CD4-positive, alpha-beta T cell treated with Interleukin-1 beta for 1 hour (primary cell): ENCODE measurements at places on chromosomes 11 and 22.

- no peak for DNase-seq
Measured at GRCh38 chr11:26575946-26576345, 3.9 kb upstream of the MUC15 start.

DNA sequence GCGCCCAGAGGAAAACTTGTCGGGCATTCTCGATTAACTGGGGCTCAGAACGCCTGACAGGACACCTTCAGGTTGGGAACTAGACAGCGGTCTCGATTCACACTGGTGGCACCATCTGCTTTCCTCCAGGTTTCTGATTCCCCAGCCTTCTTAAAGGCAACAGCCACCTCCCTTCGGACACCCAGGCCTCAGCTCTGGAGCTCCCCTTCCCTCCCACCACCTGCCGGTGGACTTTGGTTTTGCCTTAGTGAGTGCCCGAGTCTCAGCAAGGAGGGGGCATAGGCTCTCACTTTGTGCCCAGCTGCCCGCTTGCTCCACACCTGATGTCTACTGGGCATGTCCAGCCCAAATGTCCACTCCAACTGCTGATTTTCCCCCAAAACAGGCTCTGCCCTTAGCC is 110.4 kb upstream of the PARVA start:
- DNase-seq = no peak

- DNase-seq = no peak
Measured at GRCh38 chr11:126925321-126926093, 75.1 kb downstream of the KIRREL3 start.

GRCh38 chr11:10349281-10349665 is 44.4 kb downstream of the ADM start:
- no peak for DNase-seq

DNA sequence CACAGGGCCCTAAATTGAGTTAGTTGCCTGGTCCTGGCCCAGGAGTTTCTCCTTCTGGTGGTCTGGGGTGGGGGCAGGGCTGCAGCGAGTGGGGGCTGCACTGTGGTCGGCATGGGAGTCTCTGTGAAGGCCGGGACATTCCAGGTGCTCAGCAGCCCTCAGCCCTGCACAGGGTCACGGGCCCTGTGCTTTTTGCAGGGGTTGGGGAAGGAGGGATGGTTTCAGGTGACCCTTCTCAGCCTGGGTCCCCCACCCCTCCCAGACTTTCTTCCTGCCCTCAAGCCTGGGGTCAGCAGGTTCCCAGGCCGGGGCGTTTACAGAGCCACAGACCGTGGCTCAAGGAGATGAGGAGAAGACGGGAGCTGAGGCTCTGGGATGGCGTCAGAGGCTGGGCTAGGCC is 7.8 kb downstream of the EMID1 start:
- DNase-seq = no peak

GRCh38 chr22:43151251-43152002 is at the start of gene TSPO:
Gene TSPO (plus strand): TSS chr22:43151559. CDS start chr22:43159239, 7,680 bp downstream.
- DNase-seq = peak; percentile 70

GRCh38 chr22:22670076-22670795 is 25.8 kb downstream of the GGTLC2 start:
- DNase-seq = no peak

- DNase-seq = no peak
Measured at GRCh38 chr11:18684267-18684666, 14.3 kb upstream of the TMEM86A start.

DNA sequence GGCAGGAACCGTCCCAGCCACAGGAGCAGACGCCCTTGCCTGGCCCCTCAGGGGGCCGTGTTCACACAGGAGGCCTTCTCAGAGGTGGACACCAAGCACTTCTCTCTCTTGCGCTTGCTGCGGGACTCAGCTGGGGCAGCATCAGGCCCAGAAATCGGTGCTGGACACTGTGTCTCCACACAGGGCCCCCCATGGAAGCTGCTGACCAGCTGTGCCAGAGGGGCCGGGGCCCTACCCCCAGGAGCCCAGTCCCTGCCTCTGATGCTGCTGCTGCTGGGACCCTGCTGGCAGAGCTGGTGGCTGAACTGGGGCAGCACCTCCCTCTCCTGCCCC is 4.0 kb downstream of the PLXNB2 start:
- DNase-seq = no peak

DNA sequence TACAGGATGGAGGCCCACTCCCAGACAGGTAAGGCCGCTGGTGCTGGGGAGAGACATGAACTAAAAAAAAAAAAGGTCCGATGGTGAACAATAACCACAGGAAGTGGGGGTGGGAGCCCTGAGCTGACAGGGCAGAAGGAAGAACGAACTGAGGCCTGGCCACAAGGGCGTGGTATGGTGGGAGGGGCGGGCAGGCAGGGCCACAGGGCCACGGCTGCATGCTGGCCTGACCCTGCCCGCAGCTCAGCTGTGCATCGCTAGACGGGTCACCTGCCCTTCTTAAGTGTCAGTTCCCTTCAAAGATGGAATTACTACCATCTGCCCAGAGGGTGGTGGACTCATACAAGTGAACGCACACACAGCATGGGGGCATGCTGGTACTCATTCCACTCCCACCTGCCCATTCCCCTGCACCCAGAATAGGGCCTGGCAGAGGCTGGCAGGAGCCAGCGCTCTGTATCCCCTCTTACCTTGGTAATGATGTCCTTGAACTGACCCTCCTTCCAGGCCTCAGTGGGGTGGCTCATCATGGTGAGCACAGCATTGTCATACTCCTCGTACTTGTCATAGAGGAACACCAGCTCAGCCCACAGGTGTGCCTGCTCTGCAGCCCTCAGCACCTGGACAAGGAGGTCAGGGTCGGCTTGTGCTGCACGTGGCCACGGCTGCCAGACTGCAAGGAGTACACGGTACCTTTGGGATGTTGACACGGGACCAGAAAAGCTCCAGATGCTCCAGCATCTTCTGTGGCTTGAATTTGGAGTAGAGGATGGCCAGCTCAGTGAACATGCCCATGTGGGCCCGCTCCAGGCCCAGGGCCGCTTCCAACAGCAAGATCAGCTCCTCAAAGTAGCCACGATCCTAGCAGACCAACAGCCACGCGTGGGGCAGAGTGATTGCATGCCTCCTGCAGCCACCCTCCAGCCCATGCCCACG is 17.5 kb upstream of the SLC25A1 start:
- no peak for DNase-seq

GRCh38 chr11:55854704-55855103 is 16.2 kb downstream of the OR5D16 start:
- no peak for DNase-seq

DNA sequence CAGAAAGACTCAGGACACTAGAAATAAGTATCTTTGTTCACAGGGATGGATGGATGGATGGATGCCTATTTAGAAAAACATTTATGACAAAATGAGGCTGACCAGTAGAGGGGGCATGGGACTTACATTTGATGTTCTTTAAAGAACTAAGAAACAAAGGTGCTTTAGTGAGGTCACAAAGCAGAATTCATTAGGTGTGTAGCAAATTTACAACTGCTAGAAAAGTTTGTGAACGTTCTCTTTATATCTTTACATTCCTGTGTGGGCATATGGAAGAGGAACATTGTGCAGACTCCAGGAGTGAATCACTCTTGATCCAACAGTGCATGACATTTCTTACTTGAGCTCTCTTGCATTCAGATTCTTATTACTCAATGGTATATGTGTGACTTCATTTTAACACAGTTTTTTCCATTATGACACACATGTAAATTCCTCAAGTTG is 15.8 kb upstream of the SIK2 start:
- DNase-seq = no peak

- no peak for DNase-seq
Measured at GRCh38 chr11:35288309-35288708, 131.0 kb downstream of the SLC1A2 start.

GRCh38 chr22:47597041-47597440 is 834.6 kb downstream of the TBC1D22A start:
- DNase-seq = no peak

GRCh38 chr11:79794484-79795393 is 353.9 kb upstream of the TENM4 start:
- no peak for DNase-seq

- no peak for DNase-seq
Measured at GRCh38 chr11:17607591-17608570, 60.8 kb downstream of the OTOG start.

DNA sequence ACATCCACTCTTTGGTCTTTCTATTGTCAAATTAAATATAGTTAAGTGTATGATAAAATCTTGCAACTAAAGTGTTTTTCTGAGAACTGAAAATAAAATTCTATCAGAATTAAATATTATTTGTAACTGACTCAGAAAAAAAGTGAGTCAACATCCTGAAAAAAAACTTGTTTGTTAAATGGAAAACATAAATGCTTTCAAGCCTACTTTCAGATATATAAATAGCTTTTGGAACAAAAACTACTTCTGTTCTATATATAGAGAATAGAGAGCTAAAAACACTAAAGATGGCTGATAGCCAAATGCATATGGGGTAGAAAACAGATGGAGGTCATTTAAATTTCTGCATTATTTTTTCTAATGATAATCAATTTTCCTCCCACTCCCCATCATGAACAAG is 61.8 kb downstream of the PIK3C2A start:
- no peak for DNase-seq

GRCh38 chr22:28600546-28601143 is 79.0 kb downstream of the TTC28 start:
- DNase-seq = no peak

DNA sequence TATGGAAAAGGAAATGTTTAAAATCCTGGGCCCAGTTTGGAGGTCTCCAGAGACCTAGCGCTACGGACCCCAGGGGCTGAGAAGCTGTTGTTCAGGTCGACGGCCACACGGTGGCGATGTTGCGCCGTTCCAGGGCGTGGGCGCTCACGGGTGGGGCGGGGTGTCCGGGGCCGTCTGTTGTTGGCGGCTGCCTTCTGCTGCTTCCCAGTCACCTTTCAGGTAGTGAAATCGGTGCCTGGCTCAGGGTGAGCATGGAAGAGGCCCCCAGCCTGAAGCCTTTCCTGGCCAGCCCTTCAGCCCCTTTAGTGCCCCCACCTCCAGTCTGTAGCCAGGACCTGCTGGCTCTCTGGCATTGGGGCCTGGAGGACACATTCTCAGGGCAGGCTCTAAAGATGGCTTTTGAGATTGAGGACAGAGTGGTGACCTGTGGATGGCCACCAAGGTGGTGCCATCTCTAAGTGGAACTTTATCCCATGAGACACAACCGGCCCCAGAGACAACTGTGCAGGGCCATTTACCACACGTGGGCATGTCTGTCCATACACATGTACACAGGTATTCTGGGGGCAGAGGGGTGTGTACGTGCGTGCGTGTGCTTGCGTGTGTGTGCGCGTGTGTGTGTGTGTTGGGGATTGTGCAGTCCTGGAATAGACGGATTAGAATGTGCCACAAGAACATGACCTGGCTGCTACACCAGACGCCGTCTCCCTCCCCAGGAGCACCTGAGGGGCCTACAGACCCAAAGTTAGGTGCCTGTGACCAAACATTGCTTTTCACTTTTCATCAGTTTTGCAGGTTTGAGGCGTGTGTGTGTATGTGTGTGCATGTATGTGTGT is 53.8 kb downstream of the ST14 start:
- peak; percentile 61 for DNase-seq

DNA sequence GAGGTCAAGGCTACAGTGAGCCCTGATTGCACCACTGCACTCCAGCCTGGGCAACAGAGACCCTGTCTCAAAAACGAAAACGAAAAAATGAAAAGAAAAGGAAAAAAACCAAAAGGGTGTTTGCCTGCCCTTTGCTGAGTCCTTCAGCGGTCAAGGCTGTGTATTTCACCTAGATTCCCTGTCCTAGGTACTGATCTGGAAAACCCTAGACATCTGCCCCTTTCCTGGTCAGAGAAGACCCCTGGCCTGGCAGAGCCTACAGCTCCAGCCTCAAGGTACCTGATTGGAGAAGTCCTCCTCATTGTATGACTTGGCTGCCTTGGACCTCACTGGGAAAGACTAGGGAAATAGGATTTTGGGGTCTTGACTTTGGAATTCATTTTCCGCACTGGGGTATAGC is 8.0 kb upstream of the CCDC90B start:
- no peak for DNase-seq

DNA sequence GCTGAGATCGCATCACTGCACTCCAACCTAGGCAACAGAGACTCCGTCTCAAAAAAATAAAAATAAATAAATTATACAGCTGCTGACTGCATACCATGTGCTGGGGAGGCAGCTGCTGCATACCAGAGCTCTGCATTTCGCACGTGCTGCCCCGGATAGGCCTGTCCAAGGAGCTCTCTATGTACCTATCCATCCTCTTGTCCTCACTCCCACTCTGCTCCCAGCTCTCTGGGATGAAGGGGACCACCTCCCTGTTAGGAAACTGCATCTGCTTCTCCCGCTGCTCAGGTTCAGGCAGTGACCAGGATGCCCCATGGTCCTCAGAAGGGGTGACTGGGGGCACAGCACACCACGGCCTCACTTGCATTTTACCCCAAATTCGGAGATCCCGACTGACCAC is 302.3 kb downstream of the BRD1 start:
- DNase-seq = no peak

GRCh38 chr11:119912229-119912628 is 183.2 kb upstream of the NECTIN1 start:
- DNase-seq = no peak

- DNase-seq = no peak
Measured at GRCh38 chr11:79344753-79345294, 96.0 kb downstream of the TENM4 start.

- DNase-seq = no peak
Measured at GRCh38 chr11:24738972-24739371, 242.1 kb downstream of the LUZP2 start.

DNA sequence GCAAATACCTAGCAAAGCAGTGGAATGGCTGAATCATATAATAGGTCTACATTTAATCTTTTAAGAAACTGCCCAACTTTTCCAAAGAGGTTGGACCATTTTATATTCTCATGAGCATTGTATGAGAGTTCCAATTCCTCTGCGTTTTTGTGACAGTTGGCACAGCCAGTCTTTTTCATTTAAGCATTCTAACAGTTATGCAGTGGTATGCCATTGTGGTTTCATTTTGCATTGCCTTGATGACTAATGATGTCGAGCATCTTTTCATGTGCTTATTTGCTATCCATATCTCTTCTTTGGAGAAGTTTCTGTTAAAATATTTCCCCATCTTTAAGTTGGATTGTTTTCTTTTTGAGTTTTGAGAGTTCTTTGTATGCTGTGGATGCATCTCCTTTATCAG is 38.7 kb downstream of the EIF3F start:
- DNase-seq = no peak
